Osteoblast (primary cell): ENCODE measurements at places on chromosomes 1 and 21. TPM values are rescaled to one million over a fixed set of nuclear protein-coding genes. Genes with fewer than 3 reads are reported as not detected.

GRCh38 chr1:35499652-35500176 is 57.5 kb downstream of the KIAA0319L start:
- no peak overlapping the region for H3K4me3 ChIP-seq
- no peaks in the 10 kb centered on the region for H3K4me1 ChIP-seq
- no peak overlapping the region for H3K27ac ChIP-seq
- no peak for DNase-seq

- H3K4me3 ChIP-seq: no peak overlapping the region
- H3K4me1 ChIP-seq: peaks cover 3% of the 10 kb centered on the region
- no peaks in the 10 kb centered on the region for H3K27me3 ChIP-seq
- no peak overlapping the region for H3K27ac ChIP-seq
These were observed 71.3 kb downstream of the ATP5PO start for GRCh38 chr21:33844104-33844889.

DNA sequence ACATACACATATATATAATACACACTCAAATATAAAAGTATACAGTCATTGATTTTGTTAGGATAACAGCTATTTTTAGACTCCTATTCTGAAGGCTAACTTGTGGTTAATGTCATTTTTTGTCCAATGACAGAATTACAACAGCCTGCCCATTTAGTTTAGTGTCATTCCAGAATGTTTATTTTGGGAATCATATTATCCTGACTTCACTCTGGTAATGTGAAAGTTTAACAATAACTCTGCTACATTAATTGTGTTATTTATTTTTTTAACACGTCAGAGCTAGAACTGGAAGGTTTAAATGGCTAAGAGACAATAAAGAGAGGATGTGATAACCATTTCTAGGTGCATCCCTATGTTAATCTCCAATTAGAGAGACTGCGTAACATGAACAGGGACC is 648.1 kb downstream of the USP25 start:
- H3K4me3 ChIP-seq: no peak overlapping the region
- no peaks in the 10 kb centered on the region for H3K36me3 ChIP-seq
- peaks cover 4% of the 10 kb centered on the region for H3K4me1 ChIP-seq
- H3K27me3 ChIP-seq: no peaks in the 10 kb centered on the region

DNA sequence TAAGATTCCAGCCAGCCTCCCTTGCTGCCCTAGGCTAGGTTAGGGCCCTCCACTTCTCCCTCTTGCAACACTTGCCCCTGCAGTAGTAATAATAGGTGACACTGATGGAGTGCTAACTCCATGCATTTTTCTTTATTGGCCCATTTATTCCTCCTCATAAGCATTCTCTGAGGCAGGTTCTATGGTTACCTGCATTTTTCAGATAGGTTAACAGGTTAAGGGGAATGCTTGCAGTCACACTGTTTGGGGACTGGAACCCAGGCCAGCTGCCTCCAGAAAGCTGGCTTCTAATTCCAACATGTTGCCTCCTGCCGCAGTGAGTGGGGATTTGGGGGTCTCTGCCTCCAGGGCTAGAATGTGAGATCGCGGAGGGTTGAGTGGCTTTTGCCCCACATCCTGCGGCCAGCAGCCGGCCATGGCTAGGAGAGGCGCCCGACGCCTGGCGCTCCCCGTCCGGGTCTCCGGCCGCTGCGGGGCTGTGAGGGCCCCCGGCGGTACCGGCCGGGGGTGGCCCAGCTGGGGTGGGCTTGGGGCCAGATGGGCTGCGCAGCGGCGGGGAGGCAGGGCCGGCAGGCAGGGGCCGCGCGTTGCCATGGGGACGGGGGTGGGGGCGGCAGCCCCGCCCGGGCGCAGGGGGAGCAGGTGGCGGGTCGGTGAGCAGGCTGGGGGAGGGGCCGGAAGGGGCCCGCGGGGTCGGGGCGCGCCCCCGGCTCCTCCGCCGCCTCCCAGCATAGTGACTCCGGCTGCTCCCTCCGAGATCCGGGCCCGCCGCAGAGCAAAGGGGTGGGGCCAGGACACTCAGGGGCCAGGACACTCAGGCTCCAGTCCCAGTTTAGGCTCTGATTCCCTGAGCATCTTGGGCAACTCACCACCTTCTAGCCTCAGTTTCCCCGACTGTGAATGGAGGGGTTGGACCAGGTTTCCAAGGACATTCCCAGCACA is 68.4 kb upstream of the SSBP3 start:
- H3K27ac ChIP-seq: no peak overlapping the region
- H3K4me1 ChIP-seq: no peaks in the 10 kb centered on the region
- H3K27me3 ChIP-seq: peaks cover 50% of the 10 kb centered on the region
- H3K4me3 ChIP-seq: peak overlapping the region; percentile 13

GRCh38 chr1:205493241-205494085 is 11.0 kb upstream of the CDK18 start:
- H3K4me1 ChIP-seq: peaks cover 12% of the 10 kb centered on the region
- H3K4me3 ChIP-seq: no peak overlapping the region
- no peak overlapping the region for H3K27ac ChIP-seq

DNA sequence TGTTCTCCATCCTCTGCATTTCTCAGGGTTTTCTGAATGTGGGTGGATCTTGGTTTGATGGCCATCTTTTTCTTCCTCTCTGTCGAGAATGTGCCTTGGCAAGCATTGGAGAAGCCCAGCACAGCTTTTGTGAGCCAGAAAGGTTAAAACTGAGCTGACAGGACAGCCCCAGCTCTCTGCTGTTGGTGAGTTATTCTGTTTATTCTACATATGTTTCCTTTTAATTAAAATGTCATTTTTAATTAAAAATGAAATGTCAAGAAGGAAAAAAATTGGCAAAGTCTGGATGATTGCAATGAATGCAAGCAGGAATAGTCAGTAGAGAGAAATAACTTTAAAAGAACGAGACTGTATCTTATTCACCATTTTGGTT is 325.8 kb downstream of the PTBP2 start:
- no peak overlapping the region for H3K27ac ChIP-seq
- no peak for DNase-seq
- H3K4me3 ChIP-seq: no peak overlapping the region

DNA sequence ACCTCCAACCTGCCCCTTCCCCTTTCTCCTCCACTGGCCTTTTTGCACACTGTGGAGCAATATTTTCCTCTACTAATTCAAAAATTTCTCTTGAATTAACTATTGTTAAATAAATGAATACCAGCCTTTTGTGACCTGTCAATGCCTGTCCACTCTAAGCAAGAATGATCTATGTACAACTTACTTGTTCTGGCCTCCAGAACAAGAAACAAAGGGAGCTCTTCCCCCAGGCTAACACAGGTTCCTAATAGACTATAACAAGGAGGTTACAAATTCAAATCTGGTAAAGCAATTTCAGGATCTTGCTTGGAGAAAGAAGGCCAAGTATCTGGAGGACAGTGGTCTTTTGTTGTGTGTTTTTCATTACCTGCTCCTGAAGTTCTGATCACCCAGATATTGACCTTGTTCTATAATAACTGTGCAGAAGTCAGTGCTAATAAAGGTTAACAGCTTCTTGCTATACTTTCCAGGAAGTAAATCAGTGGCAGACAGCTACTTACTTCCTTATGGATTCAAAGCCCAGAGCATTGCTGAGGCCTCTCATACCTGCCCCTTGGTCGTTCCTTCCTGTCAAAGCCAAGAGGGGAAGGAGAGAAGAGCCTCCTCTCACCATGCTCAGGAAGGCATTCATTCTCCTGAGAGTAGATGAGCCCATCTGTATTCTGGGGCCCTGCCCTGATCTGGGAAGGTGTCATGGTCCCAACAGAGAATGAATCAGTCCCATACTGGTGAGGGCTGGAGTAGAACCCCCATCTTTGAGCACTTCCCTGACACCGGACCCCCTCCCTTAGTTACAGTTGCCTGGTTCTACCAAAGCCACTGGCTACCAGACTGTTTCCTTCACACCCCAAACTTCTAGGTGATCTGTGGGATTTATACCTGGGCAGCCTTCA is 56.8 kb downstream of the DESI2 start:
- no peak overlapping the region for H3K27ac ChIP-seq
- H3K36me3 ChIP-seq: peaks cover 12% of the 10 kb centered on the region
- no peak for DNase-seq
- H3K27me3 ChIP-seq: no peaks in the 10 kb centered on the region
- H3K4me1 ChIP-seq: no peaks in the 10 kb centered on the region
- H3K4me3 ChIP-seq: no peak overlapping the region

GRCh38 chr1:221336126-221336525 is 405.8 kb downstream of the DUSP10 start:
- no peaks in the 10 kb centered on the region for H3K27me3 ChIP-seq
- peak; percentile 31 for DNase-seq
- peaks cover 23% of the 10 kb centered on the region for H3K4me1 ChIP-seq
- H3K36me3 ChIP-seq: no peaks in the 10 kb centered on the region

GRCh38 chr1:27574001-27574781 is 29.8 kb downstream of the AHDC1 start:
- no peak overlapping the region for H3K4me3 ChIP-seq
- H3K27ac ChIP-seq: no peak overlapping the region
- no peaks in the 10 kb centered on the region for H3K27me3 ChIP-seq
- DNase-seq: no peak
- no peaks in the 10 kb centered on the region for H3K36me3 ChIP-seq
- peaks cover 45% of the 10 kb centered on the region for H3K4me1 ChIP-seq

DNA sequence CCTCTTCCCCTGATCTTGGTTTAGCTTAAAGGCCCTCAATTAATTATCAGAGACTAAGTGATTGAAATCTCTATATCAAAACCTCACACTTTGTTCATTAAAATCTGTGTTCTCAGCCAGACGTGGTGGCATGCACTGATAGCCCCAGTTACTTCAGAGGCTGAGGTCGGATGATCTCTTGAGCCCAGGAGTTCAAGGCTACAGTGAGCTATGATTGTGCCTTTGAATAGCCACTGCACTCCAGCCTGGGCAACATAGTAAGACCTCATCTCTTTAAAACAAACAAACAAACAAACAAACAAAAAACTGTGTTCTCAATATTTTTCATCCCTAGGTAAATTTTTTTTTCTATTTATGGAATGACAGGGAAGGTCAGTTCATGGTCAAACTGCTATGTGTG is 18.7 kb downstream of the TRMT13 start:
- no peaks in the 10 kb centered on the region for H3K27me3 ChIP-seq
- H3K27ac ChIP-seq: no peak overlapping the region
- peaks cover 17% of the 10 kb centered on the region for H3K36me3 ChIP-seq
- no peak for DNase-seq
- no peaks in the 10 kb centered on the region for H3K4me1 ChIP-seq

DNA sequence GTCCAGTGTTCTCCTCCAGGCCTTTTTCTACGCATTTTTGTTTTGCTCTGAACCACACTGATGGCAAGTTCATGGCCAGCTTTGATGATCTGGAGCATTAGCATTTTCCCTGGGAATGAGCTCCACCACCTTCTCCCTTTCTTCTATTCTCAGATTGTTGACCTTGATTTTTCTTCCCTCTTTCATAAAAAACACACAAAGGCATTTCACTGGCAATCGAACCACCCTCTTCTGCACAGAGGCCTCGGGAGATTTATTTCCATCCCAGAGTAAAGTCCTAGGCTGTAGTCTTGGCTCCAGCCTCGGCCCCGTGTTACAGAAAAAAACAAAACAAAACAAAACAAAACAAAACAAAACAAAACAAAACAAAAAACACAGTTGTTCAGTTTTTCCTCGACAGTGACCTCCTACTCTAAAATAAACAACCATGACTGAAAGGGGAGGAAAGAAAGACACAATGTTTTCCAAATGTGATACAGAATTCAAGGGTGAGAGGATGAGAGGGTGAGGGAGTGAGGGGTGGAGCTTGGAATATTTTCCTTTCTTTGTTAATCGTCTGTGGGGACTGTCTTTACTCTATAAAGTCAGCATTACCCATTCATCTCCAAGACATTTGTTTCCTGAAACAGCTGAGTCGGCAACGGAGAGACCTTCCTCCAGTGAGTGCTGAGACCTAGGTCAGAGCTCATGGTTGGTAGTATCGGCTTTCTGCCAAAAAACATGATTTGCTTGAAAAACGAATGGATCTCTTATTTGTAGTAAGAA is 29.8 kb upstream of the RNF186 start:
- DNase-seq: no peak
- peaks cover 4% of the 10 kb centered on the region for H3K4me1 ChIP-seq
- no peaks in the 10 kb centered on the region for H3K36me3 ChIP-seq
- H3K27ac ChIP-seq: no peak overlapping the region

KRTAP13-2 gene
- total RNA-seq: not detected in 2 replicates

IL24 gene
- not detected in 2 replicates for total RNA-seq

RABGAP1L gene
- 30.0 and 34.5 TPM in 2 replicates for total RNA-seq

ITLN2 gene
- not detected in 2 replicates for total RNA-seq

CCDC17 gene
- 0.72 and 1.5 TPM in 2 replicates for total RNA-seq
